ENCODE measurements at places on chromosomes 2 and 18.

DNA sequence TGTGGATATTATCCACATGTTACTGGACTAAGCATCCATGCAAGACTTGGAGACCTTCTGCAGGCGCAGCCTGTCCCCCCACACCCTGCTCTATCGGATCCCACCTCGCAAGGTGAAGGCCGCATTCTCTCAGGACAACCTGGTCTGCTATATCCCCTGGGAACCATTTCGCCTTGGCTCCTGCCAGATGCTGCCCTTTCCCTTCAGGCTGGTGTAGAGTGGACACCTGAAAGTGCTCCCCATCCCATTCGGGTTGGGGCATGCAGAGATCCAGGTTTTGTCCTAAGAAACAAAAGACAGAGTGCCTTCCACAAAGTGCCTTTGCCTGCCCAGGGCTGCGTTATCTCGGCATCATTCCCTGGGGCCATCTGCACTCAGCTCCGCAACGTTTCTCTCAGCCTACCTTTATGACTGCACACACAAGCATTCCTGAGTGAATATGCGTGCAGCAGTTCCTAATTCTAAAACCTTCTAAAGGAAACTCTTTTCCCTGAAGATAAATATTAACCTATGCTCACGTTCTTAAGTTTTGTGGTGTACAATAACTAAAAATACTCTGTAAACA lies 20.5 kb downstream of the FHL2 start:
- DNase-seq = no peak

DNA sequence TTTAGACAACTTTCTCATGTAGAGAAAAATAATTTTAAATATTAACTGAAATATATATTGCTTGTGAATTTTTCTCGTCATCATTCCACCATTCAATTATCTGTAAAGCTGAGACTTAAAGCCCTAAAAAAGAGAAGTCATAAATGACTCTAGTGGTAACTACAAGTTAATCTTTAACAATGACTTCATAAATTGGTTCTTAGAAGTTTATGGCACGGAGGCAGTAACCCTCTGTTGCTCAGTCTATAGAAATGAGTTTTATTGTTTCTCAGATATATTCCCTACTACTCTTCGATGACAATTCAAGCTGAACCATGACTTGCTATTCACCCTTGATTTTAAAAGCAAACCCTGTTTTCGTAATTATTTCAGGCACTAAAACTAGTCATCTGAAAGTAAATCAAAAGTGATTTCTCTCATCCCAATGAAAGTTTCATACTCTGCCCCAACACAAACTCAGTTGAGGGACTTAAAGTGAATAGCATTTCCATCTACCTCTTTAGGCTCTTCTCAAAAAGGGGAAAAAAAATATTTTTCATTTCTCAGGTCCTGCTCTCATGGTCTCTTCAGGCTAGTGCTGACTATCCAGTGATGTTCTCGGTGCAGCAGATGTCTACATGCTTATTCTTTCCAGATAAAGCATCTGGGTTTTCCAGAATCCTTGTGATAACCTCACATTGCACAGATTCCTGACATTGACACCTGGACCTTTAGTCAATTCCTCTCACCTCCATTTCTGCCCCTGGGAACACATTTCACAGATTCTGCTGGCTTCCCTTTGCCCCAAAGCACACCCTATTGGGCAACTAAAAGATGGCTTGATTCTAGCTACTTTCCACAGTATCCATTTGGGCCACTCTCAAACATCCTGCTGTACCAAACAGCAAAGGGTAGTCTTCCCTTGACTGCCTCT lies 207.8 kb upstream of the LRATD1 start:
- DNase-seq = no peak

DNA sequence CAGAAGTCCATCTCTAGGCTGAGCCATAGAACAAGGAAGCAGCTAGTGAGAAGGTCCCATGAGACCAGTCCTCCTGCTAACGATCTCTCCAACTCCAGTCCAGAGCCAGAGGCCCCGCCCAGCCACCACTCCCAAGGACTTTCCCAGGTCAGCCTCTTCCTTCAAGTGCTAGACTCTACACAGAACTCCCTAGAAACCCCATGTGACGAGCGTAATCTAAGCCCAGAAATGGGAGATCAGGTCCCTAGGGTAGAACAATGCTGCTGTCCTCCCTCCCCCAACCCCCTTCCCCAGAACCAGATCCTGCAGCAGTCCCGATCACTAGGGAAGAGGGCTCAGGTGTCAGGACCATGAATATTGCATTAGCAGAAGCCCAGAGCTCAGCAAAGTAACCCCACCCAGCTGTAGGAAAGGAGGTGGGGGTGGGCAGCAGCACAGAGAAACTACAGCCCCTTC lies 6.9 kb downstream of the DCTN1 start:
- DNase-seq = peak; percentile 44

GRCh38 chr18:10143596-10143995 lies 229.8 kb downstream of the VAPA start:
- no peak for DNase-seq

DNA sequence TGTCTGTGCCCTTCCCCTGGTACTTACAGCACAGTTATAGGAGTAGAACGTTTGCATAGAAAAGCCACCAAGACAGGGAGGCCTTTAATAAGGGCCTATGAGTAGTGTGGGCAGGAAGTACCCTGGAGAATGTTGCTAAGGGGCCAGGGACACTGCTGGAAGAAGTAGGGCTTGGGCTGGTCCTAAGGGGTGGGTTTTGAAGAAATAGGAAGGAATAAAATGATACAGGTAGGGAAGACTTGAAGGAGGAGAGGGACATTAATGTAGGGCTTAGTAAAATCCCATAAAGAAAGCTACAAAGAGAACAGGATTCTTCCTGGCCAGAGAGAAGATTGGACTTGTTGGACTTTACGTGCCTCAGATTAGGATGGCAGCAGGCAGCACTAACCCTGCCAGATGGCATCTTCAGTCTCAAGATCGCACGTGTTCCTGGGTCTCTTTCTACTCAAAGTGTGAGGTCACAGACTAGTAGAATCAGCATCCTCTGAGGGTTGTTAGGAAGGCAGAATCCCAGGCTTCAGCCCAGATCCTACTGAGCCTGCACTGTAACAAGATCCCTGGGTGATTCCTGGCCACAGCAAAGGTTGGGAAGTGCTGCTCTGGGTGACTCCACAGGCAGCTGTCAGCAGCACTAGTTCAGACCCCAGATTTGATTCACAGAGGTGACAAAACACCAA lies 39.2 kb downstream of the EPAS1 start:
- DNase-seq = peak; percentile 54

DNA sequence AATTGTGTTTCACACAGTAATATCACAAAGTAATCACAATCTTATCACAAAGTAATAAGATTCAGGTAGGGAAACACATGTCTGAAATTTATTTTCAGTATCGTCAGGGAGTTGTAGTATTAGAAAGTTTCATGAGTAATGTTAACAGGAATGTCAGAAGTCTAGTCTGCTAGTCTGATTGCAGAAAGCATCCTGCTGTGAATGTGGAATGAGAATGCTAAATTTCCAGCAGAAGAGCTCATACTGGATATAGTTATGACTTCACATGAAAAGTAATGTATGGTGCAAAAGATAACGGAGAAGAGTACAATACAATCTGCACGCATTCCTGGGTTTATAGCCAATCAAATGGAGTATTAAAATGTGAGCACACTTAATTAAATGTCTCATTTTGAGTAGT lies 494.7 kb upstream of the SETBP1 start:
- peak; percentile 86 for DNase-seq

DNA sequence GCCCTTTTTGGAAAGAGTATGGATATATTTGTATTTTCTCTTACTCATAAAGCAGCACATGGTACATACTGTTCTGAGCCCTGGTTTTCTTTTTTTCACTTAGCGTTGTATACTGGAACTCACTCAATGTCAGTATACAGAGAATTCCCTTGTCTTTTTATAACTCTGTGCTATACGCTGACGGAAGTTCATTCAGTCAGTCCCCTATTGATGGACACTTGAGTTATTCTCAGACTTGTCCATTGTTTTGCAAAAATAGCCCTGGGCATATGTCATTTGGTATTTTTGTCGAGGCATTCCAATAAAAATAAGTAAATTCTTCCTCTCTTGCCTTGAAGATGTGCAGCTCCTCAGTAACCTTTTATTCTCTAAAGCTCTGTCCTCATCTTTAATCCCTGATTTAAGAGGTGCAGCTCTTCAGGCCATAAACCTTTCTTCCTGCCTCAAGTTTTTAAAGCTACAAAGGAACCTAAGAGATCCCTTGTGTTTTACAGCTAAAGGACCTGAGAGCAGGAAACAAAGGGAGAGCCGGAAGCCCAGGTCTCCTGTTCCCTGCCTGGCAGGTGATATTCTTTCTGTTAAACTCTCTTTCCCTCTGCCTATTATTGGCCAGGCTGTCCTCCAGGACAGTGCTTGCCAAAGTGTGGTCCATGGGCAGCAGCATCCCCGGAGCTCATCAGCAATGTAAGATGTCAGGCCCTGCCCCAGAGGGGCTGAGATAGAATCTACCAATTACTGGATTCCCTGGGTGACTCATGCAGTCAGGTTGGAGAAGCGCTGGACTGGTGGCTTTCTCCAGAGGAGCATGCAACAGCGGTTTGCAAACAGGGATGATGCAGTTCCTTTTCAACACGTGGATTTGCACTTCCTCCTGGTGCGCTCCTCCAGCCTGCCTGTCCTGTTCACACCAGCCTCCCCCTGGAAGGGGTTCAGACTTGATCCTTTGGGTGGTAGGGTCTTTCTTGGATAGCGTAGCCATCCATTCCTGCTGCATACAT lies 158.0 kb downstream of the NEDD4L start:
- DNase-seq = no peak

DNA sequence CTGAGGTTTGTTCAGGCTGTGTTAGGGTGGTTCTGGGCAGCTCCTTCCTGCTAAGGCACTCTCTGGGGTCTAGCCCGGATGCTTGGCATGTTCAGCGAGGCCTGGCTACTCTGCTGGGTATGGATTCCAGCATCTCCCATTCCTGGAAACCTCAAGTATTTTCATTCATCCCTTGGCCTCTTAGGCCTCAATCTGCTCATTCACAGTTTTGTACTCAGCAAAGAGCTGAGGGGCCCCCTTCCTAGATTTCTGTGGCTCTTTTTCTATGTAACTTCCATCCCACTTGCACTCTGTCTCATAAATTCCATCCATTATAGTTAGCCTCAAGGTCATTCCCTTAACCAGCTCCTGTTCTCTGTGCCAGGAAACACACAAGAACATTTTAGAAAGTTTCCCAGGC lies 798.8 kb upstream of the HS6ST1 start:
- DNase-seq = peak; percentile 5

DNA sequence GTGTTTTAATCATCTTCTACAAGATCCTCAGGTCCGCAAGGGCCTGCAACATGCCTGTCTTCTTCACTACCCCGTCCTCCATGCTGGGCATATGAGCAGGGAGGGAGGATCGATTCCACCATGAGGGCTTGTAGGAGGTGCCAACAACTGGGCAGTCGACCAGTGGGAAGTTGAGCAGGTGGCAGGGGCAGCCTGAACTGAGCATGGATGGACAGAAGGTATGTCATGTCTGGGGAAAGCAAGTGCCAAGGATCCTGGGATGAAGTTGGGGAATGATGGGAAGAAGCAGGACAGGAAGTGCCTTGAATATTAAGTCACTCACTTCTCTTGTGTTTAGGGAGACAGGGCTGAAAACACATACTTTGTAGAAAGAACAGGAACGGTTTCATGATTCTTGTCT lies 44.7 kb downstream of the CTIF start:
- no peak for DNase-seq

DNA sequence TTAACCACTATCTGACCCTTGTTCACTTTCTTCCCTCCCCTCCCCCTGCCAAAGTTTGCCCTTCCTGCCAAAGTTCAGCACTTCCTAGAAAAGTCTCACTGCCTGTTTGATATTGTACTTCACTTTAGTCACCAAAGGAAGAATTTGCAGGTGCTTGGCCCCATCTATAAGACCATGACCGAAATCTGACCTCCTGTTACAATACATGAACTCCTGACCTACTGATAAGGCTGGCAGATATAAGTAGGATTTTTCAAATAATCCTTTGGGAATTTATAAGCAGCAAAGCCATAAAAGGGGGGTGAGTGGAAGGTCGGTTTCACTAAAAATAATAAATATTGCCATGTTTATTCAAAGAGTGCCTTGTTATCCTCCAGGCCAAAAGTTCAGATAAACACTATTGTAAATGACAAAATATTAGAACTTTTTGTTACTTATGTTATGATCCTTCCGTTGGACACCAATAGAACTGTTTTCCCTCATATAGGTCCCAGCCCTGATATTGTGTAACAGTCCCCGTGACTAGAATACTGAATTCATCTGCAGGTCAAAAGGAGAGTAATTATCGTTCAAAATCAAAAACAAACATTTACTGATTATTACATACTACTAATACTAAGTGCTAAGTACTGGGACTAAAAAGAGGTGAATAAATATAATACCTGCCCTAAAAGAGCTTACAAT lies 277.6 kb downstream of the EXOC6B start:
- DNase-seq = no peak

DNA sequence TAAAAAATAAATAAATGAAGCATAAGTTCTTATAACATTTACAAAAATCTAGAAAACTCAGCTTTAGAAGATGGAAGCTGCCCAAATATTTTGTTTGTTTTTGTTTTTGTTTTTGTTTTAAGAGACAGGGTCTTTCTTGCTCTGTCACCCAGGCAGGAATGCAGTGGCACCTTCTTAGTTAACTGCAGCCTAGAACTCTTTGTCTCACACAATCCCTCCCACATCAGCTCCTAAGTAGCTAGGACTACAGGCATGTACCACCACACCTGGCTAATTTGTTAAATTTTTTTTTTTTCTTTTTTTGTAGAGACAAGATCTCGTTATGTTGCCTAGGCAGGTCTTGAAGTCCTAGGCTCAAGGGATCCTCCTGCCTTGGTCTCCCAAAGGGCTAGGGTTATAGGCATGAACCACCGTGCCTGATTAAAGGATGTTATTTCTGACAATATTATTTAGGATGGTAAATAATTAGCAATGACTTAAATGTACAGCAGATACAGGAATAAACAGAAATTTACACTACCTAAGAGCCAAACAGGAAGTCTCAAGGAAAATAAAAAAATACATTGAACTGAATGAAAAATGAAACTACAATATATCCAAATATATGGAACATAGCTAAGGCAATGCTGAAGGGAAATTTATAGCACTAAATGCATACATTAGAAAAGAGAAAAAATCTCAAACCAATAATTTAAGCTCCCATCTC lies 17.2 kb downstream of the SESTD1 start:
- DNase-seq = no peak

DNA sequence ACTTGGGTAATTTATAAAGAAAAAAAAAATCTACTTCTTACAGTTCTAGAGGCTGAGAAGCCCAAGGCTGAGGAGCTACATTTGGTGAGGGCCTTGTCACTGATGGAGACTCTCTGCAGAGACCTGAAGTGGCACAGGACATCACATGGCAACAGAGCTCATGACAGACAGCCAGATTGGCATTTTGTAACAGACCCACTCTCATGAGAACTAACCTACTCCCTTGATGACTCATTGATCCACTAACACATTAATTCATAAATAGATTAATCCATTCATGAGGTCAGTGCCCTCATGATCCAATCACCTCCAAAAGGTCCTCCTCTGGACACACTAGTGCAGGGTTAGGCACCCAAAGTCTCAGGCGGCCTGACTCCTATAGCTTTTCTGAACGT lies 318.4 kb downstream of the GULP1 start:
- no peak for DNase-seq

DNA sequence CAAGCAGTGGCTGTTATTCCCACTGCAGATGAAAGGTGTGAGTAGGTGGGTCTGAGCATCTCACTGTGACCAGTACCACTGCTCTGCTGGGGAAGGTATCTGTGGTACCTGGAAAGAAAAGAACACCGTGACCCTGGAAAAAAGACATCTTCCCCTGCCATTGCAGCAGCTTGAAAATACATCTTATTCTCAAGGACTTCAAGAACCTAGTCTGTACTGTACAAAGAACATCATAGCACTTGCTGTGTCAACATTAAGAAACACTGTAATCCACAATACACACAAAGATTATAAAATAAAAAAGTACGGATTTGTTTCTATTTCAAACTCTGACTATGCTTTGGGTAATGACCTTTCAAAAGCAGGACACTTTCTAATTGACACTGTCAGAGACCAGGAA lies 28.9 kb downstream of the C2orf76 start:
- no peak for DNase-seq
